NCI-H1417 treated with DMSO at 0.1 percent for 48 hours (cell line): ENCODE measurements at places on chromosomes 1 and 21.

GRCh38 chr1:29201595-29202051, 19.9 kb upstream of the SRSF4 start:
- no peak for DNase-seq

DNA sequence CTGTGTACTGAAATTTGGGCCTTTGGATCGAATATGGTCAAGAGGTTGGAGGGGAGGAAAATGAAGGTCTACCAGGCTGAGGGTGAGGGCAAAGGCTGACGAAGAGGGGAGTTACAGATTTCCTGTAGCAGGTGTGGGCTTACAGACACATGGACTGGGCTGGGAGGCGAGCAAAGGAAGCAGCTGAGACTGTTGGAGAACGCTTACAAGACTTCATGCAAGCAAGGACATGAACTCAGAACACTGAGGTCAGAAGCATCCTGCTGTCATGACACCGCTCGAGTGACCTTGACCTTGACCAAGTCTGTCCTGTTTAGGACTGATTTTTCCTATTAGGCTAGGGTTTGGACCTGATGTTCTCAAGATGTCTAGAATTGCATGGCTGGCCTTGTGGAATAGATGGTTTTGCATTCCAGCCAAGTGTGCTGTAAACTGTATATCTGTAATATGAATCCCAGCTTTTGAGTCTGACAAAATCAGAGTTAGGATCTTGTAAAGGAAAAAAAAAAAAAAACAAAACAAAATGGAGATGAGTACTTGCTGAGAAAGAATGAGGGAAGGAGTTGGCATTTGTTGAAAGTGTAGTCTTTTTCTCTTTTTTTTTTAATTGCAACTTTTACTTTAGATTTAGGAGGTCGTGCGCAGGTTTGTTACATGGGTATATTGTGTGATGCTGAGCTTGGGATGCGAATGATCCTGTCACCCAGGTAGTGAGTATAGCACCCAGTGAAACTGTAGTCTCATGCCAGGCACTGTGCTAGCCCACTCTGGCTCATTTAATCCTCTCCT, 5.8 kb downstream of the ELF3 start:
- no peak for DNase-seq

DNA sequence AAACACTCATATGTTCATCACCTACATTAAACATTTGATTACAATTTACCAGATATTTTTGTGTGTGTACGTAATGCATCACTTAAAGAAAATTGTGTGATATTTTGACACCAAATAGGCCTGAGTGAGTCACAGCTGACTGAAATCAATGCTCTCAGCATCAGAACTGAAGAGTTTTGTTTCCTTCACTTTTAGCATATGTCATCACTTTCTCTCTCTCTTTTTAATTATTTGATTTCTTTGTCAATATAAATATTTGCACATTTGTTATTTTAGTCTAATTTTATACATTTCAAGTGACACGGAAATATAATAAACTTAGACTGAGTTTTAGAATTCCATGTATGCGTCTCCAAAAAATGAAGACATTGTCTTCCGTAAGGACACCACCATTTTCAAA, 545.3 kb downstream of the PTPRC start:
- DNase-seq = no peak

- DNase-seq = no peak
Measured at GRCh38 chr21:36429947-36430546, 44.9 kb downstream of the CHAF1B start.

GRCh38 chr1:186435336-186435735, 25.6 kb downstream of the PDC start:
- no peak for DNase-seq

GRCh38 chr1:33738536-33738935, 125.3 kb upstream of the HMGB4 start:
- no peak for DNase-seq

GRCh38 chr21:39908265-39908923, 41.2 kb downstream of the PCP4 start:
- no peak for DNase-seq
